MCF 10A (cell line): ENCODE measurements at places on chromosomes 11 and 22. TPM values are rescaled to one million over a fixed set of nuclear protein-coding genes. Genes with fewer than 3 reads are reported as not detected.

TUBA8 gene
- 0.66 TPM in 1 of 2 replicates, not detected in the other for total RNA-seq

CYTH4 gene
- 0.22 TPM in 1 of 2 replicates, not detected in the other for total RNA-seq

WNT7B gene
- 0.28 and 0.39 TPM in 2 replicates for total RNA-seq

SUSD2 gene
- 13.3 and 32.8 TPM in 2 replicates for total RNA-seq

RAB38 gene
- total RNA-seq = 77.7 and 80.9 TPM in 2 replicates

CTTN gene
- total RNA-seq = 264 and 294 TPM in 2 replicates

DNA sequence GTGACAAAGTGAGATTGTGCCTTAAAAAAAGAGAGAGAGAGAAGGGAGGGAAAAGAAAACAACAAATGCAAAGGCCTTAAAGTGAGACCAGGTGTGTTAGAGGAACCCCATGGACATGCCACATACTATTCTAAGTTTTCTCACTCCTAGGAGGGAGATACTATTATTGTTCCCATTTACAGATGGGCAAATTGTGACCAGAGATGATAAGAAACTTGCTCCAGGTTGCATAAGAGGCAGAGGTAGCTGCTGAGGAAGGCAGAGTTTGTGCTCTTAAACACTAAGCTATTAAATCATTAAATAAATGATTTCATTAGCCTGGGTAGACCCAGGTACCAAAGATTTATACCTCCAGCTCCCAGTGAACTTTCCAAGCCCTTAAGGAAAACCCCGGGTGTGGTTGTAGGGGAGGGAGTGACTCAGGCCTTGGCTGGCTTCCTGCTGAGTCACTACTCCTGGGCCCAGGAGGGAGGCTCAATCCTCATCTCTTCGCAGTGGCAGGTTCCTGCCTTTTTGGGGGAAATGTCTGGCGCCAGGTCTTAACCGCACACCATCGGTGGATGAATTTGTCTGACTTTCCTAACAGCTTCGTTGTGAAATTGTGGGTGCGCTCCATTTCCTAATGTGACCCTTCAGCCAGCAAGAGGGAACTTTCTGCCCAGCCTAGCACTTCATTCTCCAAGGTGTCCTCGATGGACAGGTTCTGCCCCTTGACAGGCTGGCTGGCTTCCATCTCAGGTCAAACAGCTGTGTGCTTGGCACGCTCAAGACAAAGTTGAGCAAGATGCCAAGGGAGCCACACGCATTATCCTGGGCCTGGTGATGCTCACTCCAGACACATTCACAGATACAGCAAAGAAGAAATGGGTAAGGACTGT, 33.4 kb upstream of the PTPRJ start:
- peak; percentile 99 for DNase-seq

GRCh38 chr22:19836512-19836911, 18.2 kb downstream of the GNB1L start:
- DNase-seq = no peak

GRCh38 chr11:35650467-35650866, 12.1 kb upstream of the TRIM44 start:
- DNase-seq = no peak

DNA sequence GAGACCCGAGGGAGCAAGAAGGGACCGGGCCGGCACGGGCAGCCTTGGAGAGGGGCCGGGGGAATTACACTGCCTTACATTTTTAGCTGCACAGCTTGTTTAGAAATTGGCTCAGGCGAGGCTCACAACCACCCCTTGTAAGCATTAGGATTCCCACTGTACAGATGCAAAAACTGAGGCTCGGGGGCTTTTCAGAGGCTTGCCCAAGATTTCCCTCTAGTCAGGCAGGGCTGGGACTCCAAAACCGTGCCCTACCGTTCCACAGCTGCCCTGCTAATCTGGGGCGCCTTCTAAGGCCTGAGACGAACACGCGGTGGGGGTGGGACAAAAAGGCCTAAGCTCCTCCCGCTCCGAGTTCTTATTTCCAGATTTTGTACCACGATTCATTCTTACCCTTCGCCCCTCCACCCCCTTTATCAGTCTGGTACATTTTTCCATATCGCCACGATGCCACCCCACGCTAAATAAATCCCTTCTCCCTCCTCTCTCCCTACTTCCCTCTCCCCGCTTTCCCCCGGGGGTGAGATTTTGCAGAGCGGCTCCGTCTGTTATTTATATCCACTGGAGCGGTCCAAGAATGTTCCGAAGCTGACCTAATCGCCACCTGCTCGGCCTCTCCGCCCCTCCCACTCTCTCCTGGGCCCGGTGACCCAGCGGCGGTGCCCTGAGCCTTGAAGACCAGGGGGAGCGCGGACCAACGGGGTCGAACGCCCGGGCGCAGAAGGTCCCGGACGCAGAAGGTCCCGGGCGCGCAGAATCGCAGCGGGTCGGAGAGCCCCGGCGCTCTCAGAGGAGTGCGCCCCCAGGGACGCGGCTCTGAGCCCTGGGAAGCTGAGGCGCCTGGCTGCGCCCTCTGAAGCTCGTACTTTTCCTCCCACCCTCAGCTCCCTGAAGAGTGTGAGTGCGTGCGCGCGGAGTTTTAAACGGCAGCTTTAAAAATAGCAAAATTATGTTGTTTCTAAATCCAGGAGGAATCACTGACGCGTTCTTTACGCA, 764 bp upstream of the PACSIN3 start:
- DNase-seq = no peak

GRCh38 chr11:607020-607780, 8.6 kb downstream of the IRF7 start:
- DNase-seq = no peak

- no peak for DNase-seq
Measured at GRCh38 chr11:1033016-1033798, 3.3 kb downstream of the MUC6 start.

GRCh38 chr11:69880041-69880825, 61.0 kb upstream of the FGF3 start:
- no peak for DNase-seq
